ENCODE measurements at places on chromosomes 6 and 20.
A peak's percentile ranks its signal among the peaks of the same experiment; 100 is the strongest.

DNA sequence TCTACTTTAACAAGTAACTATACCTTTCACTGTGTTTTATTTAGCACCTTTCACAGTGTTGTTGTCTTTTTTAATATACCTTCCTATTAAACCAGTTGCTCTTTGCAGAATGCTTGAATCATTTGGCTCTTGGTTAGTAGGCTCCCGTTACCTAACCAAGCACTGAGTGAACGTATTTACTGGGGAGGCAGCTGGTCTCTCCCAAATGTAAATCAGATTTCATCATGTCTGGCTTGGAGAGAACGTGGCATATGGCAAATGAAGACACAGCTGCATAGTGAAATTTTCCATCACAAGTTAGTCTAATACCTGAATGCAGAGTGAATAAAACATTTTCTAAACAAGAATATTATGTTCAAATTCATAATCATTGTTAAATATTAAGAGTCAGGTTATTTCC, 12.4 kb downstream of the HTR1E start:
- no peak for DNase-seq

GRCh38 chr20:821046-821730, 12.3 kb upstream of the FAM110A start:
- DNase-seq: no peak

- no peak for DNase-seq
Measured at GRCh38 chr6:43871933-43872332, 101.9 kb downstream of the VEGFA start.

- peak; percentile 38 for DNase-seq
Measured at GRCh38 chr20:4795394-4795793, 73.7 kb downstream of the PRND start.

DNA sequence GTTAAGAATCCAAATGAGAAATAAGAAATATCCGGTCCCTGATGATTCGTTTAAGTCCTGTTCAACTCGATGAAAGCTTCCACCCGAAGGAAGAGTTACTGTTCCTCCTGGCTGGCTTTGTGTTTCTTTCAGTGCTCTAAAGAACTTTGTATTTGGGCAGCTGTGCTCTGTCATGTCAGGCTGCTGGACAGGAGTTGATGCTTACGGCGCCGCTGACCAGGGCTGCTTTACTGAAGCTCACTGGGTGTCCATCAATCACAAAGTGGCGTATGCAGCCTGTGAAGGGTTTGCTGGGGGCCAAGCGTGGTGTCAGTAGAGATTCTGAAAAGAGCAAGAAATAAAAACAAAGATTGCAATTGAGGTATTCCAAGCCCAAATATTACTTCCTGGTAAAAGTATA, 21.9 kb downstream of the FAM229B start:
- no peak for DNase-seq

- DNase-seq: no peak
Measured at GRCh38 chr20:33280775-33281174, 2.2 kb upstream of the BPIFB1 start.

All from activated naive CD8-positive, alpha-beta T cell treated with anti-CD3 and anti-CD28 coated beads for 36 hours (primary cell).